ENCODE measurements at places on chromosomes 2 and 18.

DNA sequence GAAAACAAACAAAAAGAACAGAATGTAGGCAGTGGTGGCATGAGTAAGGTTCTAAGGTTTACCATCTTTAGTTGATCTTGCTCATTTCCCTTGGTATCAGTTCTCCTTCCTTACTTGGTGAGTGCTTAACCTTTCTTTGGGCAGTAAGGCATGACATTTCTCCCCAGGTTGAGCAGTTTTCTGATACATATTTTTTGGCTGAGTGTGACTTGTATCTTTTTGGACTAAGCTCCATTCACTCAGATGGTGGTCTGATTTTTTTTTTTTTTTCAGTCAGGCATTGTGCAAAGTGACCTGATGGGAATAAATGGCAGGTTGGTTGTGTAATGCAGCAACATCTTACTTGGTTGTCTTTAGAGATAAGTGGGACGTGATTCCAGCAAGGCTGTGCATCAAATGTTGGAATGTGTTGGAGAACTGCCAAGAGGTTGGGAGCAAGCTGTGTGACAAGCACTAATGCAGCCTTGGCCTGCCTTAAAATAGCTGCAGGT, 15.1 kb downstream of the SPTBN1 start:
- no peak for DNase-seq

GRCh38 chr2:65294701-65295100, 67.1 kb downstream of the ACTR2 start:
- no peak for DNase-seq

GRCh38 chr2:7020939-7021470, 103.8 kb downstream of the RNF144A start:
- no peak for DNase-seq

DNA sequence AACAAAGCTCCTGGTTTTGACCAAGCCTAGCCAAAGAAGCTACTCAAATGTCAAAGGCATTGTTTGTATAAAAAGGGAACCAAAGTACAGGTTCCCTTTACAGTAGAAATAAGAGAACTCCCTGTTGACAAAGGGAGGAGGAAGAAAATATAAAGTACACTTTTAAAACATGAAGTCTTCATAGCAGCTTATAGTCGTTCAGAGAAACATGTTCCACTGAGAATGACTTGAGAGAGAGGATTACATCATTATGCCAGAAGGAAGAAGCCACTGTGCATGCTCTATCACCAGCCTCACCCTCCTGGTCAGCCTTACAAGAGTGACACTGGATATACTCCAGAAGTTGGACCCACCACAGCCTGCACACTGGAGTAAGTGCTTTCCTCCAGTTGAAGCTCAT, 2.5 kb upstream of the DHRS9 start:
- no peak for DNase-seq

GRCh38 chr18:33540392-33540791, 37.6 kb upstream of the ASXL3 start:
- DNase-seq, result no peak

GRCh38 chr18:21406116-21406515, 164.1 kb downstream of the GREB1L start:
- no peak for DNase-seq

GRCh38 chr2:238338710-238339394, 18.5 kb downstream of the TRAF3IP1 start:
- no peak for DNase-seq

- no peak for DNase-seq
Observed at GRCh38 chr18:1483385-1483784, 578.7 kb downstream of the ADCYAP1 start.
